ENCODE measurements at places on chromosomes 16 and 17.

DNA sequence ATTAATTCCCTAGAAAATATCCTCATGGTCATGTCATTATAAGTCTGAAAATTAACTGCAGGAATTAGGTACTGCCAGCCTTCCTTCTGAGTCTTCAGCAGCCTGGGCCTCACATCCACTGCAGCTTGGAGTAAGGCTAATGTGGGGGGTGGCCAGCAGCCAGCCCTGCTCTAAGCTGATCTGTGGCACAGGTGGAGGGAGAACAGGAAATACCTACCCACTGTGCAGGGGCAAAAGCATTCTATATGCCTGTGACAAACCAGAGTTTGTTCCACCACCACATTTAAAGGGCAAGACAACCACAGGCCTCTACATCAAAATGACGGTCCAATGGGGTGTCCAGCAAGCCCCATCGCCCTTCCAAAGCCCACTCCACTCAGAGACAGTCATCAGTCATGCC, 9.4 kb downstream of the NPRL3 start:
- no peak for DNase-seq

DNA sequence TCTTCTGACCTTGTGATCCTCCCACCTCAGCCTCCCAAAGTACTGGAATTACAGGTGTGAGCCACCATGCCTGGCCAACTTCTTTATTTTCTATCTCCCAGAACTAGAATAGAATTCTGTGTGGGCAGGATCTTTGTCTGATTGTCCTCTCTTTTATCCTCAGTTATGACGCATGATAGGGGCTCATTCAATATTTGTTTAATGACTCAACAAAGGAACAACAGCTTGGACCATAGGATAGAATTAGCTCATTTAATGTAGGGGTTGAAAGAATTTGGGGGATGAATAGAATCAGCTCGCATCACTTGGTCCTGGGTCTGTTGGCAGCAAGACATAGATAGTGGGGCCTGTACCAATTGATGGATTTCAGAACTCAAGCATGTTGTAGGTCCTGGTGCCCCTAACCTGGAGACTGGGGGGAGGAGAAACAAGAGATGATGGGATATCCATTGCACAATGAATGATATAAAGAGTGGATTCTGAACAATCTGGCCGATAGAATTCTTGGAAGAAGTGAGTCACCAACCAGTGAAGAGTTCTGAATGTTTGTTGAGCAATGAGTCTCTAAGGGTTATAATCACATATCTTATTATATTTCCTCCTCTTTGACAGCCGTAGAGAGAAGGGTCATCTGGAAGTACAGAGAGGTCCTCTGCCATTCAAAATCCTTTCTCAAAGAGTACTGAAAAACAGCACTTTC, 250.2 kb downstream of the HS3ST4 start:
- DNase-seq: no peak

DNA sequence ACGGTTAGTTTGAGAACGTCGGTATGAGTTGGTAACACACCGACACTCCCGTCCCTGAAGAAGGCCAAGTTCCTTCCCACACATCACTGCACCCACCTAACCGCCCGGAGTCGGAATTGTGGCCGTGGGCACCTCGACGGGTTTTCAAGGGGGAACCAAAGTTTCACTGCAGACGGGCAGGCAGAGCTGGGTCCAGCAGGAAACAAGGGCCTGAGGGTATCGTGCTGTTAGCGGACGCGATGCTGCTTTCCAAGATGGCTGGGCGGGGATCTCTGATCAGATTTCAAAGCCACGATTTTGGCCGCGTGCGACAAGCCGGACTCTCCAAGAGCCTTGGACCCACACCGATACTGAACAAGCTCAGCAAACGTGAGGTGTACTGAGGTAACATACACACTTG, 82.3 kb upstream of the DOC2B start:
- peak; percentile 1 for DNase-seq

- DNase-seq: no peak
These were observed 173.3 kb upstream of the CACNG5 start for GRCh38 chr17:66661411-66662256.

DNA sequence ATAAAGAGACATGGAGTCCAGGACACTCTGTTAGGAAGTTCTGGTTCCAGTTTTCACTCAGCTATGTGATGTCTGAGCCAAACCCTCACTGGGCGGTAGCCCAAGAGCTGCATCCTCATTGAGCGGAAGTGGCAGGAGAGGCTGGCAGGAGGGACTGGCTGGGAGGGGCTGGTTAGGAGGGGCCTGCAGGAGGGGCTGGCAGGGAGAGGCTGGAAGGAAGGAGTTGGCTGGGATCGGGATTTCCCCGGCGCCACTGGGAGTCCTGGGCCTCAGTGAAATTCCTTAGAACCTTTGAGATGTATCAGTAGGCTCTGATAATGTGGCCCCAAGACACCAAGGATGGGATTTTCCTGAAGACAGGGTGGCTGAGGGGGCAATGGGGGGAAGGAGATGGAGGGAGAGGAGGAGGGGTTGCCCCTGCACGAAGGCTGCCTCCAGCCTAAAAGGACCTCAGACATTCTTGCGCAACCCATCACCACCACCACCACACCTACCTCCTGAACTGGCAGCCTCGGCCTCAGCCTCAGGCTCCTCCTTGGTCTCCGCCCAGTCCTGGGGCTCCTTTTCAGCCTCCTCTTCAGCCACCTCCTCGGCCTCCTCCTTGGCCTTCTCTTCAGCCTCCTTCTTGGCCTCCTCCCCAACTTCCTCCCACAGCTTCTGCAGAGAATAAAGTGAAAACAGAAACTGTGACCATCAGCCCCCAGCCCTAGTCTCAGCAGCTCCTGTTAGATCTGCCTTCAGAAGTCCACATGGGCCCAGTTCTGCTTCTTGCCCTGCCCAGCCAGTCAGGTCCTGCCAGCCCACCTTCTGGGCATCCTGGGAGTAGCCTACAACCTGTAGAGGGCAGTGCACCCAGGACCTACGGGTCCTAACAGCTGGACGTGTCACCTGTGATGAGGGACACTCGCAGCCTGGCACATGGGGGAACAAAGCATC, 31.7 kb downstream of the CNGB1 start:
- no peak for DNase-seq

GRCh38 chr17:18928628-18929125, 23.3 kb upstream of the SLC5A10 start:
- DNase-seq: no peak

- DNase-seq: no peak
These were observed 40.2 kb downstream of the BCAS3 start for GRCh38 chr17:60717814-60718213.

GRCh38 chr16:1072526-1073261, at the start of gene SSTR5:
Gene SSTR5 (plus strand): TSS chr16:1072747. CDS start chr16:1078869, 6,122 bp downstream.
- no peak for DNase-seq

DNA sequence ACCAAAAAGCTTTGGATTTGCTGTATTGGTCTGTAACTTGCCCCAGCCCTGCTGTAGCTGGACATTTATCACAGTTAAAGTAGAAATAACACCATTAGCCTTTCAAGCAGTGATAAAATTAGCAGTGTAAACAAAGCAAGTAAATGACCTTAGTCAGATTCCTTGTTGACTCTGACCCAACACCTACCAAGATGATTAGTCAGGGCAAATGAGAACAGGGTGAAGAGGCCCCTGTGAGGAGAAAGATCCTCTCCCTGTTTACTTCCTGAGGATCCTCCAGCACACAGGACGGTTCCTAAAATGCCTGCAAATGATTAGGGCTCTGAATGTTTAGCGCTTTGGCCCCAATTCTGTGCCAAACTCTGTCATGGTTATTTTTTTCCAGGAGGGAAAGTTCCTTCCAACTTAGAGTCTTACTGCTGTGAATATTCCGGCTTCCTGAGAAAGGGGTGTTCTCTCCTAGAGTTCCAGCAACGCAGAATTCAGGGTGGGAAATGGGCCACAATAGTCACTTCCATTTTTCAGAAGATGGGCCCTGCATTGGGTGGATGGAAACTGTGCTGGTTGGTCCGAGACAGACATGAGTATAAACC, 259.0 kb upstream of the MYOCD start:
- no peak for DNase-seq

- DNase-seq: no peak
These were observed 267.4 kb upstream of the PSMD7 start for GRCh38 chr16:74029115-74029792.

DNA sequence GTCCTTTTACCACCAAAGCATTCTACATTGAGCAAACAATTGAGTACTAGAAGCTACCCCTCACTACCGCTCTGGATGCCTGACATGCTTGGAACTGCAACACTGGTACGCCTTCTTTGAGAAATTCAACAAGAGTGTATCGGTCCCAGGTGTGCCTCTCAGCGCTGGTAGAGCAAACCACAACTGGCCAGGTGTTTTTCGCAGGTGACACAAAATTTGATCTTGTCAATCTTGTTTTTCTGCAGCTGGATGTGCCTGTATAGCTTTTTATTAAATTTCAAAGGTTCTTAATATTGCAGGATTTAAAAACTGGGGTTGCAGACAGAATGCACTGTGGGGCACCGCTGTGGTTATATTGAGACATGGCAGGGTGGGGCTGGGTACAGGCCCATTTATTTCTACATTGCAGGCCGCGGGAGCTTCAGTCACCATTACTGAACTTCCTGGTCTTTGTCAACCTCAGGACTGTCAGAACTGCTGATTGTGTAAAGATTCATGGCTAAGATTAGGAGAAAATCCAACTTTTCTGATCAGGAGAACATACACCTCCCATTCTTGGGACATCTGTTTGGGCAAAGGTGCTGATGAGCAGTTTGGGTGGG, 4.5 kb upstream of the SNX20 start:
- DNase-seq: no peak

DNA sequence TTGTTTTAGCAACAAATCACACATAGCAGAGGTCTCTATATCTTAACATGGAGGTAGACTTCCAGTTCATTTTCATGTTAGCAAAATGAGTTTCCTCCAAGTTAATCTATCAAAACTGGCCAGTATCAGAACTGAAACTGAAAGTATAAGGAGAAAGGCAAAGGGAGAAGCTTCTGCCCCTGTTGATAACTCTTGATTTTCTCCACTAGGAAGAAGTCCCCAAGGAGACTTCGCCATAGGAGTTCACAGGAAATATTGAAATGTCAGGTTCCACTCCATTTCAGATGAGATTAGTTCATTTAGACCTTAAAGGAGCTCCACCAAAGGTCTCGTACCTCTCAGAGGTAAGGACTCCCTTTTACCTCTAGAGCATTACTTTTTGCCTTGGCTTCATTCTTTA, 1.2 kb upstream of the OGFOD3 start:
- no peak for DNase-seq

GRCh38 chr17:41656249-41657023, 32.1 kb upstream of the KRT17 start:
- no peak for DNase-seq

DNA sequence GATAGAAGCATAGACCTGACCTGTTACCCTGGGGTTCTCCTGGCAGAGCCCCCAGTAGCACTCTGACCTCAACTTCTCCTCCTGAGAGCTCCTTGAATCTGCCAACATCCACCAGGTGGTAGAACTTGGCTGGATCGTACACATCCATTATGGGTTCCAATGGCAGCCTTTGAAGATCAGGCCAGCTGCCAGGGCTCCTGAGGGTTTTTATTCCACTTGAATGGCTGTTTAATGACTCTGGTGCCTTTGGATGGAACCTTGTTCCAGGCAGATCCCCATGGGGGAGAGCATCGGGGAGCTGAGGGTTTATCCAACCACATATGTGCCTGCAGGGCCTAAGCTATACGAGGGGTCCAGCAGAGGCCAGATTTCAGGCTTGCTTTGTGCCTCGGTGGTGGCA, 47.1 kb upstream of the CLEC19A start:
- DNase-seq: no peak

DNA sequence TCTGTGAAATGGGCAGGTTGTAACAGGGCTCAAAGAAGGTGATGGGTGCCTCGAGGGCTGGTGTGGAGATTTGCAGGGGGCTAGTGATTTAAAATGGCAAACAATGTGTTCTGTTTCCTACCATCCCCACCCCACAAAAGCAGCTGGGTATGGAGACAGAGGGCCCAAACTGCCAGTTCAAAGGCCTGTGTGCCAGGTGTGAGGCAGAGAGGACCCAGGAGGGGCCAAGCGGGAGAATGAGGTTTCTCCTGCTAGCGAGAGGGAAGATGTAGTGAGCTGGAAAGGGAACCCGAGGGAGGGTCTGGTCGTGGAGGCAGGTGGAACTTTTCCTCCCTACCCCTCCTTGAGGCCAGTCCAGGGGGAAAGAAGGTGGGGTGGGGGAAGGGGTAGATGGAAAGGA, 39.4 kb downstream of the LAT start:
- no peak for DNase-seq

GRCh38 chr17:40958086-40958953, 8.4 kb downstream of the KRT39 start:
- DNase-seq: no peak

- no peak for DNase-seq
These were observed 16.7 kb downstream of the TSC2 start for GRCh38 chr16:2064368-2064945.

DNA sequence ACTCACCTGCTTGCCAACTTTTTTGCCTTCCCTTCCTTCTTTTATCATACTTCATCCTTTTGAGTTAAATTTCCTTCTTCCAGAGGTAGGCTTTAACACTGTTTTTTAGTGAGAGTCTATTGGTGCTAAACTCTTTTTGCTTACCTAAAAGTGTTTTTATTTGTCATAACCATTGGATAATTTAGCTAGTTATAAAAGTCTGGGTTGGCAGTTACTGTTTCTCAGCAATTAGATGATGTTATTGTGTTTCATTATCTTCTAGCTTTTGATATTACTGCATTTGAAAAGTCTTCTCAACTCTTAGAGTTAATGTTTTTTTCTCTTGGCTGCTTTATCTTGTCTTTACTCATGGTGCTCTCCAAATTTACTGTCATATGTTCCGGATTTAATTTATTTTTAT, 22.6 kb downstream of the ZNRF1 start:
- DNase-seq: no peak

DNA sequence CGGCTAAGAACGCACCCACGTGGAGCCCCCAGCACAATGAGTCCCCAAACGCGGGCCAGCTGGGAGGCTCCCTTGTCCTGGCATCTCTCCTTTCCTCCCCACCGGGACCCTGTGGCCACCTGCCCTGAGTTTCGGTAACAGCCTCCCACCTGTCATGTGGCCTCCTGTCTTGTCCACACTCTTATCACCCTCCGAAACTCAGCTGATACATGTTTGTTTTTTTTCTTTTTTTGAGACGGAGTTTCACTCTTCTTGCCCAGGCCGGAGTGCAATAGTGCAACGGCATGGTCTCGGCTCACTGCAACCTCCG, 105.7 kb upstream of the CREBBP start:
- DNase-seq: no peak

- DNase-seq: no peak
These were observed 5.9 kb upstream of the WDR59 start for GRCh38 chr16:74990832-74991231.

DNA sequence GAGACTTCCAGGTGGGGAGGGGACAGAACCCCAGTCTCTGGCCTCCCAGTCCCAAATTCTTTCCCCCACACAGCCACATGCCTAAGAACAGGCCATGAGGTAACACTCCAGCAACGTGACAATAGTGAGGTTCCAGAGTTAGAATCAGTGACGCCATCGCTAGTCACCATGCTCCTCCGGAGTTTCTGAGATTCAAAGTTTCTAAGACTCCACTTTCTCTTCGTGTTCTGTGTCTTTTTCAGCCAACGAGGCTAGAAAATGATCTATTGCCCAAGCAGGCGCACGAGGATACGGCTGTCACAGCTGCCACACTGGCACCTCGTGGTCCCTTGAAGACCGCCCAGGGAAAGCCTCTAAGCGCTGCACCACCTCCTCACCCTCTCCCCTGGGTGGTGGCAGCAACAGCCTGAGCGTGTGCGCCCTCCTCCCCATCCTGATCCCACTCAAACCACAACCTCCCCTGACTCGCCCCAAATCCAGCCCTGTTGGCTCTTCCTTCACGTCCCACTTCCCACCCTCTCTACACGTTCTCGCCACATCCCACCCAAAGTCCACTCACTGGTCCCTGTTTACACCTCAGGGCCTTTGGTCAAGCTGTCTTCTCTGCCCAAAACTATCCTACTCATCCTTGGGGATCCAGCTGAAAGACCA, 1.0 kb downstream of the MCRIP1 start:
- peak; percentile 58 for DNase-seq

GRCh38 chr16:24645739-24646645, 83.5 kb upstream of the TNRC6A start:
- DNase-seq: no peak
